ENCODE measurements at places on chromosomes 5 and 9. TPM values are rescaled to one million over a fixed set of nuclear protein-coding genes. Genes with fewer than 3 reads are reported as not detected.

- DNase-seq = no peak
These were observed 3.6 kb downstream of the ZFP2 start for GRCh38 chr5:178899289-178899688.

GRCh38 chr5:138508958-138509357 is 34.1 kb downstream of the ETF1 start:
- no peak for DNase-seq

SPINK4 gene
- not detected for total RNA-seq

DNA sequence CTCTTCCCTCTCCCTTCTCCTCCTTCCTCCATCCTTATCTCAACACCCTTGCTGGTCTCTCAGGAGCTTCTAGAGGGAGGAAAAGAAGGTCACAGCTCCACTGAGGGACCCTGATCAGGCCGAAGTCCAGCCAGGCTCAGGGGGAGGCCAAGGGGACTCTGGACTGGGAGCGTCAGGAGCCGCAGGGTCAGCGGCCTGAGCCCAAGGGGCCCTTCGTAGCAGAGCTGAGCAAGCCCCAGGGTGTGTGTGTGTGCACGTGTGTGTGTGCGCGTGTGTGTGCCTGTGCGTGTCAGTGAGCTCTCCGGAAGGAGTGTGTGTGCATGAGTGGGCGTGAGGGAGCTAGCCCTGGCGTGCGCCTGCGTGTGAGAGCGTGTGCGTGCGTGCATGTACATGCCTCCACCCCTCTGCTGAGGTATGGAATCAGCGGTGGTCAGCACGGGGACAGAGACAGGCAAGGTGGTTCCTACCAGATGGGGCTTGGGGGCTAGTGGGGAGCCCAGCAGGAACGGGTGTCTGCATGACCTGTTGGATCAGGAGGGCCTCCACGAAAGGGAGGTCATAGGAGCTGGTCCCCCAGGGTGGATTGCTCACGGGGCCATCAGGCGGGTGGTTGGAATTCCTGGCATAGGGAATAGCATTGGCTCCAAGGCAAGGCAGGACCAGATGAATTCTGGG is 10.0 kb upstream of the AGPAT2 start:
- DNase-seq = no peak

Measured in foreskin keratinocyte (primary cell).